Activated CD4-positive, alpha-beta T cell treated with anti-CD3 and anti-CD28 coated beads for 4 hours (primary cell): ENCODE measurements at places on chromosomes 7 and 10.

GRCh38 chr10:7205656-7206055 is 205.2 kb downstream of the SFMBT2 start:
- no peak for DNase-seq

GRCh38 chr10:84004221-84004620 is 135.1 kb upstream of the GHITM start:
- no peak for DNase-seq

- DNase-seq = no peak
Observed at GRCh38 chr7:140197218-140197890, 20.6 kb upstream of the KDM7A start.

GRCh38 chr7:139909379-139910050 is 80.5 kb downstream of the TBXAS1 start:
- no peak for DNase-seq

DNA sequence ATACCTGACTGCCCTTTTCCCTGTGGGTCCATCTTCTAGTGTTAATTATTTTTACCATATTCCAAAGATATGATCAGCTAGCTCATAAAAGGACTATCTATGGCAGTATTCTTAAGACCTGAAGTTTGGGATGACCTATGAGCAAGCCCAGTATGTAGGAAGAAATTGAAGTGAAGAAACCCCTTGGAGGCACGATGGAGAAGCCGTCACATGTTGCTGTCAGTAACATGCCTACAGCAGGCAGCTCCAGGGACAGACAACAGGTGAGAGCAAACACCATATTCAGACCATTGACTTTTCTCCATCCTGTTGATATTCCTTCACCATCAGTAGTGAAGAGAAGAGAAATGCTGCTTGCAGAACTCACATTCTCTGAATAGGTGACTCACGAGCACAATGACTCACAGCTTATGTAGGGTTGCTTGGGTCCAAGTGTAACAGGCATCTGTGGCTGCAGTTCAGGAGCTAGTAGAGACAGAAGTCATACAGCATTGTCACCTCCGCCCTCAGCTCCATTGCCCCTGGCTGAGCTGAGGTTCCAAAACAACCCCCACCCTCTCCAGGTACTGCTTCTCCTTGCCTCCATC is 8.4 kb upstream of the LYZL2 start:
- no peak for DNase-seq

DNA sequence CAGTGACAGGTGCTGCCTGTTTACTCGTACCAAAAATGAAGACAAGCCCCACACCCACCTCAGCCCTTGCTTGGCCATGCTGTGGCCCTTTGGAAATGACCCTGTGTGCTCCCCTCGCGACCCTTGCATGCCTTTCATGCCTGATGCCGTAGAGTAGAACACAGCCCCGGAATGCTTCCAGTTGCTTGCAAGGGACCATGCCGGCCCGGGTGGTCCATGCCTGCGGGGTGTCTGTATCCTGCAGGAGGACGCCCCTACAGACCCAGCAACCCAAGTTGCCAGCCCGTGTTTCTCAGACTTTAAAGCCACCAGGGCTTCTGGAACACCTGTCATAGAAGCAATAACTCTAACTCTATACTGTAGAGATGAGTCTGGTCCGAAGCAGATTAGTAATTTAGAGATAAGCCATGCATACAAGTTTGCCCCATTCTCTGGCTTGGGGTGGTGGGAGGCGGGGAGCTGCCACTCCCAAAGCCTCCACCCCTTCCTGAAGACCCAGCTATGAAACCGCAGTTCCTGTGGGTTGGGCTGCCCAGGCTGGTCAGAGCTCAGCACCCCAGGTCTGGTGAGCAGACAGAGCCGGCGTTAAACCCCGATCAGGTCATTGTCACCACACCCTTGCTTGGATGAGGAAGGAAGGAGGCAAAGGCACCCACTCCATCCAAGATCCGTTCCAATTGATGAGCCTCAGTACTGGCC is 143.5 kb downstream of the ADCY1 start:
- DNase-seq = no peak

DNA sequence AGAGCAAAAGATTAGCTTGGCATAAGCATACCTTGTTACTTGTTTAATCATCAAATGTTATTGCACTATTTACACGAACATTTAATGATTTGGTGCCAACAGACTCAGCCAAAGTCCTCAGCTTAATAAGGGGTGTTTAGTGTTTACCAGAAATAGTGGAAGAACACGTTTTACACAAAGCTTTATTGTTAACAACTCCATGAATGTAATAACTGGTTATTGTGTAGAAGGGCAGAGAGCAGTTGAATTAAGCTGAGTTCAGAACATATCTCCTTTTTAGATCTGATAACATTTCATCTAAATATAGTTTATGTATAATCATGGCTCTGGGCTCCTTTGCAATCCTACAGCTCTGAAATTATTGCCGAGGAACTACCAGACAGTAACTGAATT is 99.1 kb downstream of the CABCOCO1 start:
- no peak for DNase-seq

- DNase-seq = no peak
Observed at GRCh38 chr10:120691625-120692024, 159.5 kb upstream of the WDR11 start.

GRCh38 chr7:35256256-35257175 is 2.6 kb upstream of the TBX20 start:
- DNase-seq = no peak

DNA sequence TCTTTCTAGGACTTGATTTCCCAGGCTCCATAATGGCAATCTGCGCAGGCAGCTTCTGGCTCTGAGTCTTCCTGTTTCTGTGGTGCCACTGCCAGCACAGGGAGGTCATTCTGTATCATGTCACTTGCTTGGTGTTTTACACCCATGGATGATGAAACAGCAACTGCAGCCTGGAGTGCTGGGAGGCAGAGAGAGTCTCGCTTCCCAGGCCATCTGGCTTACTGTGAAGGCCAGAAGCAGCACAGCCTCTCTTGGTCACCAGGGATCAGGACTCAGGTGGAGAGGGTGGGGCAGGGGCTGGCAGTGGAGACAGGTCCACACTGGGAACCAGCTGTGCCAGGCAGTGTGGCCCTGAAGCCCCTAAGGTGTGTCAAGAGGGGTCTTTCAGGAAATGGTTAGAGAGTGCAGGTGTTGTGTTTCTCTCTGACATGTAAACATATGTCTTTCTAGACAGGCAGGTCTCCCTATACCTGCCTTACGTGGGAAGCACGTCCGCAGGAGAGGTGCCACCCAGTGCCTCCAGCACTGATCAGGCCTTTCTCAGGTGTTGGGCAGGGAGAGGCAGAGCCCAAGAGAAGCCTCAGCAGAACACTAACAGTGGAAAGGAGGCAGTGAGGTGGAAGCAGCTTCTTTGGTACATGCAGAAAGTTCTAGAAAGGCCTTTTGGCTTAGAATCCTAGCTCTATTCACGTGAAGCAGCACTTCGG is 71.4 kb downstream of the INSIG1 start:
- DNase-seq = no peak

GRCh38 chr7:29102558-29103151 is 43.7 kb downstream of the CPVL start:
- DNase-seq = peak; percentile 33

DNA sequence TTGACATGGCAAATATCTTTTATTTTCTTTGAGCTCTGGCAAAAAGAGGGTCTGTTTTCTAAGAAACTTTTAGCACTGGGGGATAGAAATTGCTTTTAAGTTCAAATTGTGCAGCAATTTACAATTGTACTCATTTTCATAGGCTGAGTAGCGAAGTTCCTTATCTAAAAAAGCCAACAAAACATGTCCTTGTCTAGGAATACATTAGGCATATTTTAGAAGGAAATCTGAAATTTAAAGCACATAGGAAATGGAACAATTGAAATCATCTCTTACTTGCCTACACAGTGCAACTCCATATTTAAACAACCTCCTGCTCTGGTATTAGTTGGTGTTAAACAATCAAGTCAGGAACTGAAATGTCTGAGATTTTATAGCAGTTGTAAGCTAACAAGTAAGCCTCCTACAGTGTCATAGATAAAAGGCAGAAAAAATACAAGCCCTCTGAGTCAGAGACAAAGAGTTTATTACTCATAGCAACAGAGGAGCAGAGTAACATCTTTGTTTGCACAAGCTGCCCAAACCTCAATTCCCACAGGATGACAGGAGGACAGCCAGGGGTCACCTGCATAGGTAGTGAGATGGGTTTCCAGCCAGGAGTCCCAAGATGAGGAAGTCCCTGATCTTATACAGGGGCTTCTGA is 280.2 kb upstream of the HGF start:
- no peak for DNase-seq

DNA sequence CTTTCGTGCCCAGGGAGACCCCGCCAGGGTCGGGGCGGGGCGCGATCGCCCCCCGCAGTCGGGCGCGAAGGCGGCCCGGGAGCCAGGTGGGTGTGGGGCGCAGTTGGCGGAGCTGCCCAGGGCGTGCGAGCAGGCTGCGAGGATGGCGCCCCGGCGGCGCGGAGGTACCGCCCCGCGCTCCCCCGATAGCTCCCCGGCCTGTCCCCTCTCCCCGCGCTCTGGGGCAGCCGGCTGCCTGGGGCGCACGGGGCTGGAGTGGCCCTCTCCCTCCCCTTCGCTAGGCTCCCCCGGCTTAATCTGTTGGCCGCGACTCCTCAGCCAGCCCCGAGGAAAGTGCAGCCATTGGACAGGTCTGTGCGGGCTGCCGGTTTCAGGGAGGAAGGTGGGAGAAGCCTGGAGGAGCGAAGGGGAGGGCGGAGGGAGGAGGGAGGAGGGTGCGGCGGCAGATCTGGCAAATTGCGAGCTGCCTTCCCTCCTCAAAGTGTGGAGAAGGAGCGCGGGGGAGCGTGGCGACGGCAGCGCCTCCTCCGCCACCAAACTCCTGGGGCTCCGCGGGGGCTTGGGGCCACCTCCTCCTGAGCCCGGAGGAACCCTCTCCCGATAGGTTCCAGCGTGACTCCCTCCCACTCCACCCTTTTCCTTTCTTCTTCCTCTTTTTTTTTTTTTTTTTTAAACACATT is 361 bp upstream of the PLXDC2 start:
- DNase-seq = no peak

DNA sequence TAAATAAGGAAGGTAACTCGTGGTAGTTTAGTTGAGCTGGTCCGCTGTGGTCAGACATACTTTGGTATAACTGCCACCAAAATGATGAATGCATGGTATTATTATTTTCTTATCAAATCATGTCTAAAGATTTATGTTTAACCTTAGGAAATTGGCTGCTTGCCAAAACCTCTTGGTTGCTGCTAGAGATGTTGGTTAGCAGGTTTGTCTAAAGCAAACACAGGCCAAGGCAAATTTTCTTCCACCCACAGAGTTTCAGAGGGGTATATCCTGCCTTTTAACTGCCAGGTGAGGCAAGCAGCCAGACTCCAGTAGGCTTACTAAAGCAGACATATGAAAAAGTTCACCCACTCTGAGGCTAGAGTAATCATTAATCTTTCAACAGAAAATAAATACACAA is 101.4 kb downstream of the SEMA3E start:
- no peak for DNase-seq

DNA sequence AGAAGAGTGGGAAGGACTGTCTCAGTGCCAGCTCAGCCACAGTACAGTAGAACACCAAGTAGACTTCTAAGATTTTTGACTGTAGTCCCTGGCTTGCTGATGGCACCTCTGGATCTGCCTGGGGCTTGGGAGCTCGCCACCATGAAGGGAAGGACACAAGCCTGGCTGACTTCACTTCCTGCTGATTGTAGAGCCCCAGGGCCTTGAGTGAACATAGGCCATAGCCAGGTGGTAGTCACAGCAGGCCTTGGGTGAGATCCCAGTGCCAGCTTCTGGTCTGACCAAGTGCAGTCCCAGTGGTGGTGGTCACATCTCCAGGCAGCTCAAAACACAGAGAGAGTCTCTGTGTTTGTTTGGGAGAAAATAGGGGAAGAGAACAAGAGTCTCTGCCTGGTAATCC is 57.6 kb upstream of the HBP1 start:
- DNase-seq = no peak

- DNase-seq = no peak
Observed at GRCh38 chr7:37481154-37481553, 32.5 kb upstream of the ELMO1 start.

- no peak for DNase-seq
Observed at GRCh38 chr10:88800152-88801125, 2.1 kb upstream of the LIPM start.

- DNase-seq = no peak
Observed at GRCh38 chr7:41942468-41943093, 239.7 kb upstream of the INHBA start.

GRCh38 chr10:49783645-49784044 is 21.5 kb upstream of the OGDHL start:
- no peak for DNase-seq

DNA sequence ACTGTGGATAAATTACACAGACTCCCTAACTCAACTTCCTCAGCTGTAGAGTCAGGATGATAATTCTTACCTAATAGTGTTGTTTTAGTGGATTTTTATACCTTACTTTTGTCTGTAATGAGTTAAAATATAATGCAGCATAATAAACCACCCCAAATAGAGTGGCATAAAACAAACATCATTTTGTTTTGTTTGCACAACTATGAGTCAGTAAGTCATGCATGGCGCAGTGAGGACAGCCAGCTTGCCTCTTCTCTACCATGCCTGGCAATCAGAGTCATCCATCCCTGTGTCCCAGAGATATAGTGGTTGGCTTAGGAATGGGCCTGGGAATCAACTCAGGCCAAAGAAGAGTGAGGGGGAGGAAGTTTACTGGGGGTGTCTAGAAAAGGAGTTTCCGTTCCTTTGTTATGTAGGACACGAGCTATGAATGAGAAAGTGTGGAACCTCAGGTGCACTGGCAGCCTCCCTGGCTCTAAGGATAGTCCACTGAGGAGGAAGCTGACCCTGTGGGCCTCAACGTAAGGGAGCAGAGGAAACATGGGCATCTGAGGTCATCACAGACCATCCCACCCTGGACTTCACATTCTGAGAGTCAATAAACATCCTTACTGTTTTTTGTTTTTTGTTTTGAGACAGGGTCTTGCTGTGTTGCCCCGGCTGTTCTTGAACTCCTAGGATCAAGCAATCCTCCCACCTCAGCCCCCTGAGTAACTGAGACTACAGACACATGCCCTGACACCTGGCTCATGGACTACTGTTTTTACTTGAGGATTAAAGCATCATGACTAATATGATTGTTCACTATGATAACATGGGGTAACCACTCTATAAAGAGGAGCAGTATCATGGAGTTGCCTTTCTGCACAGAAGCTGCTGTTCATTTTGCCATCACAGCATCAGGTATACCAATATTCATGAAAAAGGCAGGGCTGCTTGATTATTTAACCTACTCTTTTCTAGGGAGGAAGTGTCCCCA is 21.0 kb upstream of the GRB10 start:
- no peak for DNase-seq
